ENCODE measurements at places on chromosomes 5 and 9.

- no peak for DNase-seq
These were observed 1548.6 kb downstream of the EFNA5 start for GRCh38 chr5:106121972-106122605.

DNA sequence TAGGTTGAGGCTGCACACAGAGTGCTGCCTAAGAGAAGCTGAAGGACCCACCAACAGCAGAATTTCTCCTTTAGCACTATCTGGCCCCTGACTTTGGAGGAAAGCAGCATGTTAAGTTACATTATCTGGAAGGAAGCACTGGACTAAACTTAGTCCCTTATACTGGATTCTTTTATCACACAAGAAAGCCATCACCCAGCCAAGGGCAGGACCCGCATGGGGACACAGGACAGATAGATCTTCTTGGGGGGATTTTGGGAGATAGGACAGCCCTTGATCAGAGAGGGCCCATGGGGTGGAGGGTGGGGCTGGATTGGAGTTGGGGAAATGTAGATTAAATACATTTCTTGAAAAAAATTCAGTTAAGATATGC, 14.4 kb downstream of the ANKRD33B start:
- DNase-seq = no peak

DNA sequence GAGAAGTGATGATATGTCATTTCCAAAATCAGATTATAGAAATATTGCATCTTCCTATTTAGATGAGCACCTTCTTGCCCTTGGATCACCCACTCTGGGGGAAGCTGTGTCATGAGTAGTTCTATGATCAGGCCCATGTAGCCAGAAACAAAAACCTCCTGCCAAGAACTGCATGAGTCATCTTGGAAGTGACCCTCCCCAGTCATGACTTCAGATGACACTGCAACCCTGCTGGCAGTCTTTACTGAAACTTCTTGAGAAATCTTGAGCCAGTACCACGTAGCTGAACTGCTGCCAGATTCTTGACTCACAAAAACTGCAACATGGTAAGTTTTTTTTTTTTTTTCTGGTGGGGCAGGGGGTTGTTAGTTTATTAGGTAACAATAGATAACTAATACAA, 439.6 kb upstream of the PTGER4 start:
- no peak for DNase-seq

GRCh38 chr5:131634238-131634637, 791 bp downstream of the RAPGEF6 start:
- DNase-seq = no peak

- no peak for DNase-seq
These were observed 152.5 kb upstream of the CLINT1 start for GRCh38 chr5:158011422-158011821.

DNA sequence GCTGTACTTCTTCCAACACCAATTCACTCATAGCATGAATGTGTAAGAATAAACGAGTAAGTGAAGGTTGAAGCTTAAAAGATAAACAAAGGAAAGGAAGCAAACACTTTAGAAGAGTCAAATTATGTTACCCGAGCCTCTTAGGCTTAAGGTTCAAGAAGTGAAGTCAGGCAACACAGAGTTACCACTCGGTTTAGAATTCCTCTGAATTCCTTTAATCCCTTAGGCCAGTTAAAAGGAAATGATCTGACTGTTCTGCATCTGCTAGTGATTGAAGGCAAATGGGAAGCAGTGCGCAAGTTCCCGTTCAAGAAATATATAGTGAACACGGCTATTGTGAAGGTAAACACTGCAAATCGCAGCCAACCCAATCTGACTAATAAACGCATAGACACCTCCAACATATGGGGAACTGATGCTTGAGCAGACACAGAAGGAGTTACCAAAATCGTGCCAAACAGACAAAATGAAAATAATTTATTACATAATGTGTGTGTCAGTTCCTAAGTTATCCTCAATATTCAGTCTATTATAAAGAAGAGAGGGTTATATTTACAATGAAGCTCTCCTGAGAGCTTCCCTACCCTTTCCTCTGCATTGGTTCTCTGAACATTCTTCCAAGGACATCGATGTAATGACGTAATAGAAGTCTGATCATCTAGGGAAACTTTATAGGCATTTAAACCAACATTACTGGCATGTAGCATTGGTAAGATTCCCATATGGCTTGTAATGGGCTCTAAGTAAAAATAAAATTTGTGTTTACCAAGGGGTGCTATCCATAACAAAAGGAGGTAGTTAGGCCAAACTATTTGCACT, 837.1 kb upstream of the ZNF608 start:
- no peak for DNase-seq

DNA sequence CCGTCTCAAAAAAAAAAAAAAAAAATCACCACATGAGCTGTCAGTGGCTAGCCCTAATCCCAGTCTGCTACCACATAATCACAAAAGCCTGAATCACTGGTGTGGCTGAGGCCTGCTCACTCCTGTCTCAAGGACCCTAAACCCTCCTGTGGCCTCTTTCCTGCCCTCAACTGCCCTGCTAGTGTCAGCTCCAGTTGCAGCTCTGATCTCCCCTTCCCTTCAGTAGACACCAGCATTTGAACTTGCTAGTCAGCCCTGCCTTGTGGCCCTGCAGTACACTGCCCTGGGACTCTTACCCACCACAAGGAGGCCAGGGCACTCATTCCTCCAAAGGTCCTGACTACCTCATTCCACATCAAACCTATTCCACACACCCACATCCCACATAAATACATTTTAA, 9.5 kb upstream of the P4HA2 start:
- no peak for DNase-seq

Data from C1 segment of cervical spinal cord (tissue), 14 donors.